ENCODE measurements at places on chromosomes 4 and X.

DNA sequence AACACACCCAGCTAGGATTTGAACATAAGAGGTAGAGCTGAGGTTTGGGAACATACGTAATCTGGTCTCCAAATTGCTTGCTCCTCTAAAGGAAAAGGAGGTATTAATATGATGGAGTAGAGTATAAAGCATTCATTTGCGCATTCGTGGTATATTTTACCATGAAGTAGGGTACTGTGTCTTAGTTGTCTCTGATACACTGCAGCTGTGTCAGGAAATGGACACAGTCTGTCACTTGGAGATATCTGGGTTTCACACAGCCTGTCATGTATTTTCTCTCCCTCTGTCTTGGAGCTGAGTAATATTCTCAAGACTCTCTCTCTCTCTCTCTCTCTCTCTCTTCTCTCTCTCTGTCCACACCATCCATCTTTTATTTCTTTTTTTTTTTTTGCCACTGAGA, 274.8 kb upstream of the UGT8 start:
- no peak for DNase-seq

DNA sequence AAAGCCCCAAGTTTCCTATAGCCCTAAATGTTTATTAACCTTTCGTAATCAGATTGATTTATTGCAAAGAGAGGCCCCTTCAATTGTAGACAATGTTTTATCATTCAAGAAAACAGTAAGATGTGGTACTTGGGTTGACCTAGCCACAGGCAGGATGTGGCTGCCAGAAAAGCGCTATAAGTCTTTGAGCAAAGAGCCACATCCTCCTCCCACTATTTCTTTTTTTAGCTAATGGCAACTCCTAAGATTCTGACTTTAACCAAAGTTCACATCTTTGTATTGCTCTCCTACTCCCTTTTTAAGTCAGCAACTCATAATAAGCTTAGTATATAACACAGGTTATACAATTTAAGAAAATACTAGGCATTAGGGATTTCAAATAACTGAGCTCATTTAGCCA, 70.7 kb upstream of the PPP3CA start:
- no peak for DNase-seq

- no peak for DNase-seq
Observed at GRCh38 chrX:38975368-38975942, 174.2 kb downstream of the MID1IP1 start.

GRCh38 chr4:33262824-33263223, 2542.7 kb downstream of the PCDH7 start:
- DNase-seq, result no peak

GRCh38 chrX:156001667-156002021, 4.1 kb downstream of the IL9R start:
- no peak for DNase-seq

DNA sequence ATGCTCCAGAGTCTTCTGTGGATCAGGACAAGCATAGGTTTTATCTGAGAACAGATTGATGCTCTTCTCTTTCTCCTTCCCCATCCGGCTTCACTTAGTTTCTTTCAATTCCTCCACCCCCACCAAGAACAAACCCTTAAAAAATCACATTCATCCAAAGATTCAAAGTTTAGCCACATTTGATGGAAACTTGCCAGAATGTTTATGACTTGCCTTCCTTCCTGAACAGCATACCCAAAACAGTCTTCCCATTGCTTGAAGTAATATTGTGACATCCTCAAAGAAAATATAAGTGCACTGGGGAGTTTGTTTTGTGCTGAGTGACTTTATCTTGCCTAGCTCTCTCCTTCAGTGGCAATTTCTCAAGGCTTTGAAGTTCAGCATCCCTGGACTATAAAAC, 83.0 kb downstream of the MAGEB17 start:
- DNase-seq, result no peak

GRCh38 chr4:29726938-29727337, 993.2 kb upstream of the PCDH7 start:
- DNase-seq, result no peak

GRCh38 chrX:41035582-41035981, 49.7 kb upstream of the USP9X start:
- no peak for DNase-seq

GRCh38 chrX:78769101-78769755, 21.7 kb downstream of the LPAR4 start:
- DNase-seq, result no peak

DNA sequence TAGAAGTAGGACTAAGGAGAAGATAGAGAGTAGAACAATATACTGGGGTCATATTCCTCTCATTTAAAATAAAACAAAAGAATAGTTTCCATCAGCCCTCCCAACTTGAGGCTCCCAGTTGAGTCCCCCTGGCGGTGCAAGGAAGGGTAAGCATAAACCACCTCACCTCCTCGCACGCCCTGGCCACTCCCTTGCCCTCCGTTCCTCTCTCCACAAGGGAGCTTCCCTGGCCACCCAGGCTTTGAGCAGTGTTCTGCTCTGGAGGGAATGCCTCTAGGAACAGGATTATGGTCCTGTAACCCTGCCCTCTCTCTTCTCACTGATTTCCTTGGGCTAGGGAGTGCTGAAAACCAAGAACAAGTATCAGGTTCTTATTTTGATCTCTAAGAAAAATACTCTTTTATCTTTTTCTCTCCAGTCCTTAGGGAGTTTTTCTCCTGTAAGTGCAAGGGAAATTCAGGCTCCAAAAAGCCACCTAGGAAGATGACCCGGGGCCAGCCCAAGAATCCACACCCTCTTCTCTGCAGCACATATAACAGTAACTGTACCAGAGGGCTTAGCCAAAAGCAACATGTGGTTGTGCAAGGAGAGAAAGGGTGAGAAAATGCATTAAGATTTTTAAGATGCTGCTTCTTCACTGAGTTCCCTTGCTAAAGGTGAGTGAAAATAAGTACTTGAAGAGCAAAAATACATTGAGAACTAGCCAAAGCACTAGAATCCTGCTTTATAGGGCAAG, 69.9 kb downstream of the USP38 start:
- DNase-seq, result no peak

- DNase-seq, result no peak
Observed at GRCh38 chr4:185600801-185601434, 65.6 kb upstream of the PDLIM3 start.

GRCh38 chr4:156792462-156793085, 179.0 kb downstream of the PDGFC start:
- no peak for DNase-seq

DNA sequence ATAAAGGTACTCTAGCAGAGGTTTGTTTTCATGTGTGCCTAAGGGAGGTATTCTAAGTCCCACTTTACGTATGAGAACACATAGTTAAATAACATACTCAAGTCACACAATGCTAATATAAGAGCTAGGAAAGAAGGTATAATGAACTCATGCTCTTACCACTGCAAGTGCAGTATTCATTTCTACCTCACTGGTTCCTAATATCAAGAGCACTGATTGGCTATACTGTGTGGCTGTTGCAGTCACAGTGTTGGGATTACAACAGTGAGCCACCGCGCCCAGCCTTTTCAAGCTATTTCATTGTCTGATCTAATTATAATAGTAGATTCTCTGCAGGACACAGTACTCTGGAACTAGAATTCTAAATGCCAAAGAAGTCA, 84.0 kb downstream of the PDS5A start:
- no peak for DNase-seq

DNA sequence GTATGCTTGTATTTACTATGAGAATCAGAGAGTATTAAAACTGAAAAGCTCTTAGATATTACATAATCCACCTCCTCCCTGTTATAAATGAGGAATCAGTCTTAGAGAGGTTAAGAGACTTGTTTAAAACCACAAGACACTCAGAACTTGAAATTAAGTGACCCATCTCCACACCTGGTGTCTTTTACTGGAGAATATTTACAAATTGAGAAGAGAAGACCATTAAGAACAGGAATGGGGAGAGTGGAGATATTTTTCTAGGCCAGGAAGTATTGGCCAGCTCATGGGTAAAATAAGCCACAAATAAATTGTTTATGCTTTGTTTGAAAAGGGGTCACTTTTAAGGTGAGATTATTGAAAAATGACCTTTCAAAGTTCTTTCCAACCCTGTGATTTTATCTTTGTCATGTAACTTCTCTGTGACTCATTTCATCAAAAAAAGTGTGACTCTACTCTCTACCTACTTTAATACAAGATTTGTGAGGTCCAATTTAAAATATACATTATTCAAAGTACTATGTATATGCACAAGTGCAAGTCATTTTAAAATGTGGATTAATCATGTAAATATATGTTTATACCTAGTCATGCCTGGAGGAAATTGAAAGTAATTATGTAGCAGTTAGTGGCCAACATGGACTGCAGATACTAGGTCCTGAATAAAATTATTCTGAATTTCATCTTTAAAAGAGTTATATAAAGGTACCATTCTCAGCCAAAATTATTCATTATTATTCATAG, 15.9 kb upstream of the COX7B2 start:
- no peak for DNase-seq
